Right atrium auricular region (tissue), 2 donors: ENCODE measurements at places on chromosomes 1 and 21. TPM values are rescaled to one million over a fixed set of nuclear protein-coding genes. Genes with fewer than 3 reads are reported as not detected.

DNA sequence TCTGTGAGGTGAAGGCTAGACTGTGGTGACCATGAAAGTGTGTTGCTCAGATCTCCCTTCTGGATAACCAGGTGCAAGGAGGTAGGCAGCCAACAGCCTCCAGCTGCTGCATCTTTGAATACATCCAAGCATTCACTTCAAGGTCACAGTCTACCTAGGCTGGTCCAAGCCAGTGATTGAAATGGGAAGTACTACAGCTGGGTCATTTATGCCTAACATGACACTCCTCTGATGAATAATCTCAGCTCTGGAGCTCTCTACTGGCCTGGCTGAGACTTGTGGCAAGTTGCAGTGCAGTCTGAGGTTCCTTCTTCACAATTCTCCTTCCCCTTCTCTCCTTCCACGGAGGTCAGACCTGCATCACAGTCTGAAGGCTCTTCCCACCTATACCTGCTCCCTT lies 35.0 kb upstream of the ARHGAP29 start:
- DNase-seq = no peak

The MSH4 gene
- total RNA-seq = 0.11 TPM

DNA sequence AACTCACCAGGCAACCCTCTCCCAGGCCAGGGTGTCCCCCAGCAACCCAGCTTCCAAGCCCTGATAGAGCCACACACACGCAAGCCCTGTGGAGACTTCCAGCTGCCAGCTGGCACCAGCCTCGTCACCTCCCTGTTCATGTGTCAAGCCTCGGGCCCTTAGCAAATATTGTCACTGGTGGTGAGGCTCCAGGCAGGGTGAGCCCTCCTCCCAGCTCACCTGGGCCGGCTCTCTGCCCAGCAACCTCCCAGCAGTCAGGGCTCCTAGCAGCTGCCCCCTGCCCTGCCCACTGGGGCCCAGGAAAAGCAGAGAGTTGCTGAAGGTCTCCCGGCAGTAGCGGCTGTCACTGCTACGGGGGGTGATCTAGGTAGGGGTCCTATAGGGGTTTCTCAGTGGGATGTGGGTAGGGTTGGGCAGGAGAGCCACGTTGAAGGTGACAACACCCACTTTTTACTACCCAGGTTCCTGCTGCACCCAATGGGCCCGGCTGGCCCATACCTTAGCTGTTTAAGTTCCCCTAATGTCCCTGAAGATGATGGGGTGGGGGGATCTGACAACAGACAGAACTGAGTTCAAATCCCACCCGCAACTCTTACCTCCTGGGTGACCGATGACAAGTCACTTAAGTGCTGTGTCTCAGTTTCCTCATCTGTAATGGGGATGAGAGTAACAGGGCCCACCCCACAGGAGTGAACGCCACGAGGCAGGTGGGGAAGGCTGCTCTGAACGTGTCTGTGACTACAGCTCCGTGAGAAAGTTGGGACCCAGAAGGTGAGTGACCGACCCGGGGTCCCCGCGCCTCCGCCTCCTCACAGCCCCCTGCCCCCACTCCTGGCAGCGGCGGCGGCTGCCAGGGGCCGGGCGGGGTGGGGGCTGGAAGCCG lies 678 bp downstream of the TTC39A start:
- no peak for DNase-seq

DNA sequence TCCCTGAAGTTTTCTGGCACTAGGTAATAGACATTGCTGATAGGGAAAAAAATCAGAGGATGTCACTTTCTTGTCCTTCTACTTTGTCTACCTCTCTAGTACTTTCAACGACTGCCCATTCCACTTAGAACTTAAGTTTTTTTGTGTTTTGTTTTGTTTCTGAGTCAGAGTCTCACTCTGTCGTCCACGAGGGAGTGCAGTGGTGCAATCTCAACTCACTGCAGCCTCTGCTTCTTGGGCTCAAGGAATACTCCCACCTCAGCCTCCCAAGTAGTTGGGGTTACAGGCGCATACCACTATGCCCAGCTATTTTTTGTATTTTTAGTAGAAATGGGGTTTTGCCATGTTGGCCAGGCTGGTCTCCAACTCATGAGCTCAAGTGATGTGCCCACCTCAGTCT lies 79.2 kb downstream of the SGIP1 start:
- no peak for DNase-seq

The PPP1R8 gene
- 17.9 TPM for total RNA-seq

DNA sequence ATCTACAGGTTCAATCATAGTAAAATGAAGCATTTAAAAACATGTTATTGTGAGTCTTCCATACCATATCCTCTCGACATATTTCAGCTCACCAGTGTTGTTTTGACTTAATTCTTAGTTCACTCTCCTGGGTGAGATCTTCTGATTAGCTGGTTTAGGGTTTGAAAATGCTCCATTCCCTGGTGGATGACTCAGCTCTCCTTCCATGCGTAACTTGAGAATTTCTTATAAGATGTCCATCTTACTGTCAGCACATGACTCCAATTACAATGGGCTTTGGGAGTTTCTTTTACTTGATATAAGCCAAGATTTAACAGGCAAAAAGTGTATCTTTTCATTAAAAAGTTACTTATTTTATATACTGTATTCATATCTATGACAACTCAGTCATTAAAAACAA lies 476.5 kb downstream of the BRINP3 start:
- DNase-seq = no peak
